ENCODE measurements at places on chromosomes 12 and 14.
A peak's percentile ranks its signal among the peaks of the same experiment; 100 is the strongest.

- DNase-seq: no peak
Measured at GRCh38 chr12:92398565-92399309, 253.1 kb upstream of the BTG1 start.

- DNase-seq: no peak
Measured at GRCh38 chr12:117524806-117525205, 163.4 kb upstream of the NOS1 start.

DNA sequence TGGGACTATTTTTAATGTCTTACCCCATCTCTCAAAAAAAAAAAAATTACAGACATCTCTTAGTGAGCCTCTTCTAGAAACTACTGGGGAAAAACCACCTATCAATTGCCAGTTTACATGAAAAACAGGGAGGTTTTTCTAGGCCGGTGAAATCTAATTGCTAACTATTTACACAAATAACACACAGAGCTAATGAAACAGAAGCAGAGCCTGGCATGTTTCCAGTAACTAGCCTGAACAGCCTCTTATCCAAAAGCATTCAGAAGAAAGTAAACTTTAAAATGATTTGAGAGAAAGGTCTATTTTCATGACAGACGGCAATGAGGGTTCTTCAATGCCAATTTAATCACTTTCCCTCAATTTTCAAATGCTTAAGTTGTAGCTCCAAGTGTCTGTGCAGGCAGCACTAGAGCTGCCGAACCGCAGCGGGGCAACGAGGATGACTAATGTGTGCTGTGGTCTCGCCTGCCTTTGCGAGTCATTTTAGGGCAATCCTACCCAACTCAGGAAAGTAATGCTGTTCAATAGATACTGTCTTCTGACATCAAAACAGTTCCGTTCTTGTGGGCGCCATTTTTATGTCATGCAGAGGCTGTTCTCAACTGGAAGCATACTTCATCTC, 84.6 kb downstream of the SETD3 start:
- peak; percentile 53 for DNase-seq

DNA sequence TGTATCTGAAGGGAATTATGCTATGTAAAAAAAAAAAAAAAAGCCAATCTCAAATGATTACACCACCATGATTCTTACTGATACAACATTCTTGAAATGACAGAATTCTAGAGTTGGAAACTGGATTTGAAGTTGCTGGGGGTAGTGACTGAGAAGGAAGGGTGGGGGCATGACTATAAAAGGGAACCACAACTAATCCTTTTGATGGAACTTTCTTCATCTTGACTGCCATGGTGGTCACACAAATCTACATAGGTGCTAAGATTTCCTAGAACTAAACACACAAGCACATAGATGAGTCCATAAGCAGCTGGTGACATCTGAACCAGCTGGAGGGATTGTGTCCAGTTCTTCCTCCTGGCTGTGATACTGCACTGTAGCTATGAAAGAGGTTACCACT, 51.4 kb downstream of the CLMN start:
- DNase-seq: no peak

DNA sequence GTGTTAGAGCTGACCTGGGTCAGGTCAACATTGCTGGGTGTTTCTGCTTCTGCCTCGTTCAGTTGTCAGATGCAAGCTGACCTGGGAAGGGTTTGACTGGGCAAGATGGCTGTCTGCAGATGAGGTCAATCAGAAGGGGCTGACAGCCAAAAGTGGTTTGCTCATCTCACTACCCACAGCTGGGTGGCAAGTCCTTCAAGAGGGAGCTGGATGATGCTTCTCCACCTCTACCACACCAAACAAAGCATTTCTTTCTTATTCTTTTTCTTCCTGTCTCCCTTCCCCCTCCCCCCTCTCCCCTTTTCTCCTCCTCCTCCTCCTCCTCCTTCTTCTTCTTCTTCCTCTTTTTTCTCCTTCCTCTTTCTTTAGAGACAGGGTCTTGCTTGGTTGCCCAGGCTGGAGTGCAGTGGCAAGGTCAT, 268.2 kb upstream of the PLEKHG7 start:
- DNase-seq: no peak

DNA sequence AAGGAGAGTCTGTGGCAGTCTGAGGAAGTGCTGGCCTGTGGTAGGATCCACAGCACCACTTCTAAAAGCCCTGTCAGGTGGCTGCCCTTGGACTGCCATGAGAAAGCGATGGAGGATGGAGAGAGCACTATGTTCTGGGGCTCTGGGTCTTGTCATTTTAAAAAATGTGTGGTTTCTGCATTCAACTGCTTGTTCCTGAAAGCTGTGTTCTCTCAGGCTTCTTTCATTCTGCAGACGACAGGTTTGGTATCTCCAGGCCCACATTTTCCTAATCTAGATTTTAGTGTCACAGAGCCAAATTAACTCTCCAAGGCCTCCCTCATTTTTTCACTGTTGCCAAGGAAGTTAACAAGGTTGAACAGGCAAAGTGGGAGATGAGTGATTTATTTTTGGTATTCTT, 10.5 kb downstream of the OVCH1 start:
- DNase-seq: no peak

DNA sequence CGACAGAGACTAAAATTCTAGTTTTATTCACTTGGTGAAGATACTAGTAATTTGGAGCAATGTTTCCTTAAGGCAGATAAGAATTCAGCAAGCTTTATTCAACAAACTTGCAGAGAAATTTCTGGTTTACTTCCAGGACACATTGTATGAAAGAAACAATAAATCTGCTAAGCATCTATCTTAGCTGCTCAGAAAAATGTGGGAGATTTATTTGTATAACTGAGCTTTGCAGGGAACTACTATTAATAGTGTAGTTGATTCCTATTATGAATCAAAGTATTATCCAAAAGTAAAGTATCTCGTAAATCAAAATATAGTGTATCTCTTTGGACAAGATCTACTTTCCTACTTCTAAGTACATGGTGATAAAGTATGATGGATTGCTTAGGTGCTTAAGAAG, 239.4 kb upstream of the TMTC1 start:
- DNase-seq: peak; percentile 34

GRCh38 chr12:45637706-45638105, 91.8 kb upstream of the ARID2 start:
- peak; percentile 75 for DNase-seq

DNA sequence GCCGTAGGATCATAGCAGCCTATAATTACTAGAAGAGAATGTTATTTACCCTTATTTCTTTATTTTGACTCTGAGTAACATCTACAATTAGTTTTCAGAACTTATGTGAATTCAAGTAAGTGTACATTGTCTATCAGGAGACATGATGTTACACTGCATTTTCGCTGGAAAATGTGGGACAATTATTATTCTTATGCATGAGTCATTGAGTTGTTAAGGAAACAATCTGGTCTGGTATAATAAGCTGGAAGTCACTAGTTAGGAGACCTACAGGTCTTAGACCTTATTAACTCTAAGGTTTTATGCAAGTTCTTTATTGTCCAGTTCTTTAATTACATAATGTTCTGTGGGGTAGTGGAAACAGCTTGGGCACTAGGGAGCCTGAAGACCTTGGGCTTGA, 5.8 kb downstream of the KTN1 start:
- DNase-seq: peak; percentile 47

- DNase-seq: no peak
Measured at GRCh38 chr12:48040354-48040753, 36.1 kb upstream of the COL2A1 start.

- DNase-seq: no peak
Measured at GRCh38 chr12:124044809-124045321, 71.8 kb downstream of the ZNF664 start.

DNA sequence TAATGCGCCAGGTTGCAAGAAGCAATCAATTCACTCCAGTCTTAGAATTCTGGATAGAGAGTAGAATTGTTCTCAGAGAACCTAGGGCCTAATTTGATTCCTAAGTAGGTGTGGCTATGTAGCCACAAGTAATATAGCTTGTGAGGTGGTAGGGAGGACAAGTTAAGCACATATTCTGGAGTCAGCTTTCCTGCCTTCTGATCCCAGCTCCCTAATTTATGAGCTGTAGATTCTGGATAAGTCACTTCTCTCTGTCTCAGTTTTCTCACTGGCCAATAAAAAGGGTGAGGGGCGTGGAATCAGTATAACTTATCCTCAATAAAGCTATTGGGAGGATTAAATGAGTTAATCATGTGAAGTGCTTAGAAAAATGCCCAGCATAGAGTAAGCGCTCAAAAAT, 3.0 kb upstream of the SNW1 start:
- DNase-seq: no peak

- peak; percentile 11 for DNase-seq
Measured at GRCh38 chr14:101781240-101782061, 19.9 kb downstream of the PPP2R5C start.

Data from fibroblast of skin of scalp (primary cell).